G401 (cell line): ENCODE measurements at places on chromosomes 5 and 9. TPM values are rescaled to one million over a fixed set of nuclear protein-coding genes. Genes with fewer than 3 reads are reported as not detected.

Gene C9orf153
- total RNA-seq = 0.07 TPM in 1 of 2 replicates, not detected in the other

GRCh38 chr9:120775859-120776258, 17.4 kb downstream of the FBXW2 start:
- DNase-seq = no peak

Gene BAAT
- not detected in 2 replicates for total RNA-seq

DNA sequence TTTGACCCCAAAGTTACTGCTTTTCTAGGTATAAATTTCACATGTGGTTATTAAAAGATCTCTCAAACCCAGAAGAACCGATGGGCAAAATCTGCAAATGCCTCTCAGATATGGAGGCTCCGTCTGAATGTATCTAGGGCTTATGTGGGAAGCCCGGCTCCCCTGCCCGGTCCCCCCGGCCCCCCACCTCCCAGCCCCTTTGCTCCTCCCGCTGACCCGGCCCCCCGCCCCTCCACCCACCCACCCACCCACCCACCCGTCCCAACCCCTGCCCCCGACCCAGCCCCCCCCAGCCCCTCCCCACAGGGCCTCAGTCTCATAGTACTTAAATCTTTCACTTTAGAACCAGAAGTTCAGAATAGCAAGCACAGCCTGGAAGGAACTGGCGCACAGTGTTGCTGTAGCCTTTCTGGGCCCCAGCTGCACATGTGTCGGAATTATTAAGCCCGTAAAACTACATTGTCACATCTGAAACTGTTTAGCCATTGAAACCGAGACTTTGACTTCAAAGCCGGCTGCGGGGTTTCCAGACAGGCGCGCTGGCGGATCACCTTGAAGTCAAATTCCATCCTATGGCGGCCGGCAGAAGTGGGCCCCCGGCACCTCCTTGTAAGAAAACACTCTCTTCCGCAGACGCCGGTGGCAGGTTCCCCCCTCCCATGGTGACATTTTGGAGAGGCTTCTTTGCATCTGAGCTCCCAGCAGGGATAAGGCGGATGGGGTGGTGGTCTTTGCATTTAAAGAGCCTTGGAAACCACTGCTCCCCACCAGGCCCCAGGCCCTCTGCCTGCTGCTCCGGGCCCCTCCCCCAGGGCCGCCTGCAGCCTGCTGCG, 12.8 kb downstream of the NKD2 start:
- no peak for DNase-seq

DNA sequence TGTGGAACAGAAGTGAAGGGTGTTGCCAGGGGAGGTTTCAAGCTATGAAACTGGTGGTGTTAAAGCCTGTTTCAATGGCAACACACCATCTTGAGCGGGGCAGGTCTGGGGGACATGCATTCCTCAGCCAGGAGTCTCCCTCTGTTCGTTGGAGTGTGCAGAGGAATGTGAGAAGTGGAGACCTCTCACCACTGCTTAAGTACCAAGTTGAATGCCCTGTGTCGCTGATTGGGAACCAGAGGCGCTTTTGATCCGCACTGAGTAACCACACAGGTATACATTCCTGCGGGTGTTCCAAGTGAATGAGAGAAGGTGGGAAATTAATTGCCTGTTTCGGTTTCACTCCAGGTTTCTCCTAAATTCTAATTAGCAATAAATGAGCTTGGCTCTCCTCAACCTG, 99.4 kb downstream of the LIX1 start:
- no peak for DNase-seq

GRCh38 chr9:134625361-134626068, 16.1 kb upstream of the COL5A1 start:
- DNase-seq = no peak

GRCh38 chr5:146919304-146919703, 40.7 kb upstream of the PPP2R2B start:
- no peak for DNase-seq

Gene MARCOL
- not detected in 2 replicates for total RNA-seq

GRCh38 chr9:101636247-101636646, 41.5 kb upstream of the PPP3R2 start:
- no peak for DNase-seq

DNA sequence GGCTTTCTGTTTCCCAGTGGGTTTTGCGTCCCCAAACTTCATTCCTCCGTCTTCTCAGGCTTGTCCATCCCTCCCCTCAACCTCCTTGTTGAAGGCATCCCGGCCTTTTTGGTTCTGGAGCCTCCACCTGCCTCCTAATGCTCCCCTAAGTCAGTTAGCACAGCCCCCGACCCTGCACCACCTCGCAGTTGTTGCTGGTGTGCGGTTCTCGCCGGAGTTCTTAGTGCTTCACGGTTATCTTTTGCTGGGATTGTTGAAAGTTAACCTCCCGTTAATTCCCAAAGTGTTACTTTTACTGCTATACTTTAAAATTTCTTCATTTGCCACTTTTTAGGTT, 447 bp downstream of the UBLCP1 start:
- DNase-seq = no peak

Gene LCN9
- not detected in 2 replicates for total RNA-seq

Gene FGF1
- total RNA-seq = 0.03 TPM in 1 of 2 replicates, not detected in the other

DNA sequence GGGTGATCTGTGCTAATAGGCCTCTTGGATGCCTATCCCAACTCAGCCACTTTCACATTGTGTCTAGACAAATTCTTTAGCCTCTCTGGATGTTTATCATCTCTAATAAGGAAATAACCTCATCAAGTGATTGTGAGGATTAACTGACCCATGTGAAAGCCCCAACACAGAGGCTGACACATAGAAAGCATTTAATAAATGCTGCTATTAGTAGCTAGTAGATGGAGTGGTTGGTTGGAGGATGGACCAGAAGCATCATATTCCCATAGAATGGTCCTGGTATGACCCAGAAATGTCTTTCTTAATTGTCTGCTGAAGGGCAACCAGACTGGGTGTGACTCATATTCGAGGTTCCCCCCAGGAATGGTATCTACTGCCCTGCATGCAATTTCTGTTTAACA, 124.4 kb downstream of the PIK3R1 start:
- DNase-seq = no peak

DNA sequence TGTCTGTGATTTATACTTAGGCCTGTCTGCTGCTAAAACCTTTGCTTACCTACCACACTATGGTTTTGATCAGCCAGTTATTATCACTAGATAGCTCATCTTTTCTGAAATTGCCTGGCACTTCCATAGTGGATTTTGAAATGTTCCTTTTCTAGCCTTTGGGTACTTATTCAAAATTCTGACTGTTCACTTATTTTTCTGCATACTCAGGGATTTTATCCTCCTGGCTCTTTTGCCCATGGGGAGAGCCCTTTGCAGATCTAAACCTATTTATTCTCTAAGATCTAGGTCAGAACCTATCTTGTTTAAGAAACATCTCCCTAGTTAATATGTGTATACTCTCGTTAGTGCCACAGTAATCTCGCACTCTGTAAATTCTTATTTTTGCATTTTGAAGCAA, 103.5 kb upstream of the C9orf72 start:
- DNase-seq = no peak

GRCh38 chr9:130319300-130319699, 53.7 kb downstream of the HMCN2 start:
- no peak for DNase-seq

- peak; percentile 64 for DNase-seq
Observed at GRCh38 chr9:86079421-86079831, 19.9 kb downstream of the GOLM1 start.

Gene RANBP17
- 5.5 and 20.9 TPM in 2 replicates for total RNA-seq

GRCh38 chr5:133410335-133410828, 202.0 kb downstream of the FSTL4 start:
- no peak for DNase-seq

DNA sequence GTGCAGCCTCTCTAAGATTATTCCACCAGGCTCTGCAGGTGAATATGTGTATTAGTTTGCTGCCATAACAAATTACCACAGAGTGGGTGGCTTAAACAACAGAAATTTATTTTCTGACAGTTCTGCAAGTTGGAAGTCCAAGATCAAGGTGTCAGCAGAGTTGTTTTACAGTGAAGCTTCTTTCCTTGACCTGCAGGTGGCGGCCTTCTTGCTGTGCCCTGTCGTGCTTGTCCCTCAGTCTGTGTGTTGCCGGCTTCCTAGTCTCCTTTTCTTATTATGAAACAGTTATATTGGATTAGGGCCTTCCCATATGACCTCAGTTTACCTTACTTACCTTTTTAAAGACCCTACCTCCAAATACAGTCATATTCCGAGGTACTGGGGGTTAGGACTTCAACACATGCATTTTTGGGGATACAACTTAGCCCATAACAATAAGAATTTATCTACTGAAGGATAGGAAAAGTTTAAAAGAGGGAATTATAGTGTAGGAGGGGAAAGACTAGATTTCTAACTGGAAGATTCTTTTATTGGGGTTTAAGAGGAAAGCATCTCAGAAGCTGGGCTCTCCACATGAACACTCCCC, 97.4 kb downstream of the OSTF1 start:
- DNase-seq = peak; percentile 27

Gene HNRNPH1
- total RNA-seq = 55.8 and 108 TPM in 2 replicates

- peak; percentile 65 for DNase-seq
Observed at GRCh38 chr5:14829396-14829795, 42.2 kb downstream of the ANKH start.

- no peak for DNase-seq
Observed at GRCh38 chr5:149628221-149628620, 46.9 kb downstream of the ARHGEF37 start.

GRCh38 chr9:112562235-112562958, 75.8 kb downstream of the KIAA1958 start:
- no peak for DNase-seq

Gene PCDHB6
- not detected in 2 replicates for total RNA-seq

Gene DBN1
- total RNA-seq = 295 and 370 TPM in 2 replicates
